Progenitor cell of endocrine pancreas (in vitro differentiated cells): ENCODE measurements at places on chromosomes 13 and 19. TPM values are rescaled to one million over a fixed set of nuclear protein-coding genes. Genes with fewer than 3 reads are reported as not detected.

DNA sequence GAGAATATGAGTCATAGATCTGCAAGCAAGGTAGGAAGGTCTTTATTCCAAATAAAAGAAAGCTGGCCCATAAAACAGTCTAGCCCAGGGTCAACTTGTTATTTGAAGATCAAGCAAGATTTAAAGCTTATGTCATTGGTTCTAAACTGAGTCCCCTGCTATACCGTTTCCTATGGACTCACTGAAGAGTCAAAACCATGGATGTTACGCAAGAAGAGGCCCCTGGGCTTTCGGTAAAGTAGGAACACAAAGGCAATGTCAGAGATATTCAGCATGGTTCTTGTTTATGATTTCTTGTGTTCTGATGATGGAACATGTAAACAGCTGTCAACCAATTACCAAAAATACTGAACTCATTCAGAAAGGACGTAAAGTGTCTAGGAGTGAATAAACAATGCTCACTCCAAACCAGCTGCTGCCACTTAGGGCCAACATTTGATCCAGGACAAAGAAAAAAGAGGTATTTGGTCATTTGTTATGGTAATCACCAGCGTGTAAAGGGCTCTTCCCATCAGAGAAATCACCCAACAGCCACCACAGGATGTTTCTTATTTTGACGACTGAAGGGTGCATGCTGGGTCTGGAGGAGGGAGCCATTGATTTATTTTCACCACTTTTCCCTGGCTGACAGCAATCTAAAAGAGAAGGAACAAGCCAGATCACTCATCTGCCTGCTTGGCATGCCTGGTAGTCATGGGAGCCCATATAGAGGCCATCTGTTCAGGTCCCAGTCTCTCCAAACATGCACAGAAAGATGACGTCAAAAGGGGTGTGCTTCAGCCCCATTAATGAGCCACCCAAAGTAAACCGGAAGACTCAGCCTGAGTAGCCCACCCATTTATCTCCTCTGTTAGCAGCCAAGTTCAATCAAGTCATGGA, 68.3 kb downstream of the FGF14 start:
- H3K36me3 ChIP-seq: no peaks in the 10 kb centered on the region
- DNase-seq: no peak
- H3K27me3 ChIP-seq: no peaks in the 10 kb centered on the region
- H3K4me3 ChIP-seq: no peak overlapping the region
- H3K4me1 ChIP-seq: no peaks in the 10 kb centered on the region

DNA sequence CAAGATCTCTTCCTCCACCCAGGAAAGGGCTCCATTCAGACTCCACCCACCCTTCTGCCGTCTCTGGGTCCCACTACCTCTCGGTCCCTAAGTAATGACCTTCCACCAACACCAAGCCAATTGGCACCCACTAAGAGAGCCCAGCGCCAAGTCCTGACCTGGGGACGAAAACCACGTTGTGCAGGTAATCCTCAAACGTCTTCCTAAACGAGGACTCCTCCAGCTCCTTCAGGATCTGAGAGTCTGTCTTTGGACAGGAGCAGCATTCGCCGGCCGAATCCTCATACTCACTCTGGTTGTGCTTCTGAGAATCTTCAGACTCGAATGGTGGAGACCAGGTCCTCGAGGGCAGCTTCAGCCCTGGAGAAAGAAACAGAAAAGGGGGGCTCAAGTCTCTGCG, 83.1 kb downstream of the ZNF557 start:
- H3K4me3 ChIP-seq: no peak overlapping the region
- H3K27ac ChIP-seq: no peak overlapping the region
- no peak for DNase-seq

- H3K4me1 ChIP-seq: peaks cover 23% of the 10 kb centered on the region
- no peak for DNase-seq
- H3K27ac ChIP-seq: peak overlapping the region; percentile 94
- peak overlapping the region; percentile 62 for H3K4me3 ChIP-seq
Observed at GRCh38 chr13:49113526-49114286, 106.4 kb upstream of the MLNR start.

GRCh38 chr19:54517483-54517882, 14.9 kb downstream of the LAIR2 start:
- H3K36me3 ChIP-seq: peaks cover 5% of the 10 kb centered on the region
- H3K27ac ChIP-seq: no peak overlapping the region
- H3K4me1 ChIP-seq: no peaks in the 10 kb centered on the region
- DNase-seq: no peak
- no peak overlapping the region for H3K4me3 ChIP-seq
- no peaks in the 10 kb centered on the region for H3K27me3 ChIP-seq

VN1R4 gene
- total RNA-seq: not detected in 2 replicates

ZNF611 gene
- total RNA-seq: 42.9 and 47.3 TPM in 2 replicates

- no peak overlapping the region for H3K27ac ChIP-seq
- no peaks in the 10 kb centered on the region for H3K27me3 ChIP-seq
- peak; percentile 66 for DNase-seq
- H3K4me3 ChIP-seq: no peak overlapping the region
- H3K4me1 ChIP-seq: peaks cover 5% of the 10 kb centered on the region
Observed at GRCh38 chr13:99796175-99796819, 175.3 kb downstream of the ZIC5 start.

DNA sequence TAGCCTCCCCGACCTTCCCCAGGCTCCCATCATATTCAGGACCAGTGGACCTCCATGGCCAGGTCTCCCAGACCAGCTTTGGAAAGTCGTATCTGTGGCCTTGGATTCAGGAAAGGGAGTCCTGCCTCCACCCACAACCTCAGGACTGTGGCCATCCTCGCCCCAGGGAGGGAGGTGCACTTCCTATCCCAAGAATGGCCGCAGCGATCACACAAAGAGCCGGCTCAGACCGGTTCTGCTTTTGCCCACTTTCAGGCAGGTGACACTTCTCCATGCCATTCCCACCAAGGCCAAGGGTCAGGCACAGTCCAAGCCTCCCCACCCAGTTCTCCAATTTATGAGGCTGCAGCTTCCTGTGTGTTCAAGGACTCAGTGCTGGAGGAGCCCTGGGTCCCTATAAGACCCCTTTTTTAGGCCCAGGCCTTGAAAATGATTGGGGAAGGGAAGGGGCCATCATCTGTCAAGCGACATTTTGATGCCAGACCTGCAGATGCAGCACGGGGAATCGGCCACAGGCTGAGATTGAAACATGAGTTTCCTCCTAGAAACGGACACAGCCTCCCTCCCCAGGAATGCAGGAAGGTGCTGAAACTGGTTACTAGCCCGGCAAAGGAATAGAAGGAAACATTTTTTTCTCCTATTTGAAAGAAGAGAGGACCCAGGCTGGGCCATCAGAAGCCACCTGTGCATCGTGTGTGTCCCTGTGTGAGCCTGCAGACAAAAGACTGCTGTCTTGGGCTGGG, 65.6 kb upstream of the USE1 start:
- H3K27ac ChIP-seq: peak overlapping the region; percentile 67
- no peaks in the 10 kb centered on the region for H3K4me1 ChIP-seq
- H3K27me3 ChIP-seq: no peaks in the 10 kb centered on the region
- H3K36me3 ChIP-seq: peaks cover 13% of the 10 kb centered on the region

CYP4F11 gene
- not detected in 2 replicates for total RNA-seq

DAPK3 gene
- 105 and 106 TPM in 2 replicates for total RNA-seq

- H3K4me3 ChIP-seq: no peak overlapping the region
- H3K4me1 ChIP-seq: peaks cover 39% of the 10 kb centered on the region
- no peak for DNase-seq
- peak overlapping the region; percentile 49 for H3K27ac ChIP-seq
- H3K36me3 ChIP-seq: peaks cover 9% of the 10 kb centered on the region
Observed at GRCh38 chr13:79775830-79776229, 294.9 kb downstream of the NDFIP2 start.

GRCh38 chr13:85638815-85639393, 160.3 kb downstream of the SLITRK6 start:
- DNase-seq: no peak
- no peak overlapping the region for H3K4me3 ChIP-seq
- no peaks in the 10 kb centered on the region for H3K4me1 ChIP-seq
- H3K36me3 ChIP-seq: no peaks in the 10 kb centered on the region
- no peaks in the 10 kb centered on the region for H3K27me3 ChIP-seq

- H3K27ac ChIP-seq: no peak overlapping the region
- H3K4me1 ChIP-seq: peaks cover 5% of the 10 kb centered on the region
- no peak overlapping the region for H3K4me3 ChIP-seq
- no peak for DNase-seq
- peaks cover 2% of the 10 kb centered on the region for H3K36me3 ChIP-seq
- H3K27me3 ChIP-seq: no peaks in the 10 kb centered on the region
Observed at GRCh38 chr13:60448907-60449510, 52.0 kb downstream of the TDRD3 start.
